Activated CD8-positive, alpha-beta memory T cell treated with anti-CD3 and anti-CD28 coated beads, Interleukin-2, amount 10 ng/mL, durations not matched to agents 7 days and 5 days (primary cell): ENCODE measurements at places on chromosomes 5 and 9. TPM values are rescaled to one million over a fixed set of nuclear protein-coding genes. Genes with fewer than 3 reads are reported as not detected.

Gene NLN
- 15.8 TPM for total RNA-seq

Gene TAF11L5
- not detected for total RNA-seq

Gene TIMD4
- 10.2 TPM for total RNA-seq

Gene NME5
- not detected for total RNA-seq

Gene RNF208
- total RNA-seq, result 3.0 TPM

Gene INSYN2B
- total RNA-seq, result not detected

Gene PPP2CA
- 123 TPM for total RNA-seq

Gene SHC3
- not detected for total RNA-seq

Gene PAPPA
- total RNA-seq, result not detected

Gene IL31RA
- not detected for total RNA-seq

Gene TGFBI
- 0.26 TPM for total RNA-seq

Gene PCDHGB3
- total RNA-seq, result 0.09 TPM

Gene PLAC8L1
- 0.50 TPM for total RNA-seq

Gene SLC34A1
- total RNA-seq, result 0.85 TPM

Gene BAAT
- total RNA-seq, result not detected

Gene FST
- 0.49 TPM for total RNA-seq

Gene PCDHA9
- not detected for total RNA-seq

Gene ATP10B
- total RNA-seq, result not detected

Gene SLC34A3
- not detected for total RNA-seq

Gene GPR150
- 0.28 TPM for total RNA-seq

Gene AHRR
- 64.0 TPM for total RNA-seq

Gene SURF6
- total RNA-seq, result 12.9 TPM

Gene NR2F1
- total RNA-seq, result not detected
